ENCODE measurements at places on chromosomes 5 and 9.

DNA sequence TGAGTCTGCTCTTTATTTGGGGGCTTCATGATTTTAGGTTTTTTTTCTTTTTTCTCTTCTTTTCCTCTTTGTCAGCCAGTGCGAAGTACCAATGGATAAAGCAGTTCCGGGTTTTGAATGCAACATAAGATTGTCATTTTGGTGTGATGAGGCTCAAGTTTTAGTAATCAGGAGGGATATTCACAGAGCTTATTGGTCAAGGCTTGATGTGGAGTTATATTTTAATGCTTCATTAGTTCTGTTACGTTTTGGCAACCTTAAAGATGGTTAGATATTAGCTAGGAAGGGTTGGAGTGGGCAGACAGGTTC lies 1.4 kb downstream of the PIK3R1 start:
- DNase-seq, result peak; percentile 54

DNA sequence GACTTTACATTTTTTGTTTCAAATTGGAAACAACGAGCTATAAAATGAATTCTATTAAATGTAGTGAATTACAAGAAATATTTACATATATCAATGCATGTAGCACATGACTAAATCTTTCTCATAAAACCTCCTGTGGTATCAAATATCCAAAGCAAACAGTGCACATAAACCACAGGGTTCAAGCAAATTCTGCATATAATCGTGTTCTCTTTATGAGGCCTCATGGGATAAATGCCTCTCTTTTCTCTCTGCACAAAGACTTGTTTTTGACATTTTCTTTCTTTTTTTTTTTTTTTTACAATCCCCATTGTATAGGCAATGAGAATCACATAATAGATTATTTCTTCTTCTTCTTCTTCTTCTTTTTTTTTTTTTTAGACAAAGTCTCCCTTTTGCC lies 1117.2 kb upstream of the DMAC1 start:
- no peak for DNase-seq

DNA sequence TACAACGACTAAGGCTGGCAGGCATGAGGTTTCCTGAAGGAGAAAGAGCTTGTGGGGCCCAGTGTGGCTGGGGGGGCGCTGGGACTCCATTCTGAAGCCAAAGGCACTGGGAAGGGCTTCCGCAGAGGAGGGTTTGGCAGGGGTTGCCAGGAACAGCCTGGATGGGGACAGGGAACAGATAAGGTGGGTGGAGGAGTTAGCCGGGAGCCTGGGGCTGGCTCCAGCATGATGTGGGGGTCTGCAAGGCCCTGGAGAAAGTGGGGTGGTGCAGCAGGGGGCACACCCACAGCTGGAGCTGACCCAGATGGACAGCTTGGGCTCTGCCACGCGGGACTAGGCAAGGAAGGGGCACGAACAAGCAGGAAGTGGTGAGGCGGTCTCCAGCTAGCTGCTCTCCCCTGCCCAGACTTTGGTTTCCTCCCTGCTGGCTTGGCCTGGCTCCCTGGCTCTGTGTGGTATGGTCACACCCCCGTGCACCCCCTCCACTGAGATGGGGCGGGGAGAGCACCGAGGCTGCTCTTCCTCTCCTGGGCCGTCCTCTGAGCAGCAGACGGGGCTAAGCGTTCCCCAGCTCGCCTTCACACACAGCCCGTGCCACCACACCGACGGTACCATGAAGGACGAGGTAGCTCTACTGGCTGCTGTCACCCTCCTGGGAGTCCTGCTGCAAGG lies at the start of gene LTC4S:
Gene LTC4S (plus strand): TSS at position 519 of the 672 bp plus-strand sequence. CDS start 95 bp downstream, at position 614.
- DNase-seq, result peak; percentile 88

DNA sequence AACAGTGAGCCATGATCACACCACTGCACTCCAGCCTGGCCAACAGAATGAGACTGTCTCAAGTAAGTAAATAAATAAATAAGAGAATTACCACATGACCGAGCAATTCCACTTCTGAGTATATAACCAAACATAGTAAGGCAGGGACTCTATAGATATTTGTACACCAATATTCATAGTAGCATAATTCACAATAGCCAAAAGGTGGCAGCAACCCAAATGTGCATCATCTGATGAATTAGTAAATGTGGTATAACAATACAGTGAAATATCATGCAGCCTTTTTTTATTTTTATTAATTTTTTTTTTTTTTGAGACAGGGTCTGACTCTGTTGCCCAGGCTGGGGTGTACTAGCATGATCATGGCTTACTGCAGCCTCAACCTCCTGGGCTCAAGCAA lies 33.1 kb downstream of the ALDH7A1 start:
- no peak for DNase-seq

DNA sequence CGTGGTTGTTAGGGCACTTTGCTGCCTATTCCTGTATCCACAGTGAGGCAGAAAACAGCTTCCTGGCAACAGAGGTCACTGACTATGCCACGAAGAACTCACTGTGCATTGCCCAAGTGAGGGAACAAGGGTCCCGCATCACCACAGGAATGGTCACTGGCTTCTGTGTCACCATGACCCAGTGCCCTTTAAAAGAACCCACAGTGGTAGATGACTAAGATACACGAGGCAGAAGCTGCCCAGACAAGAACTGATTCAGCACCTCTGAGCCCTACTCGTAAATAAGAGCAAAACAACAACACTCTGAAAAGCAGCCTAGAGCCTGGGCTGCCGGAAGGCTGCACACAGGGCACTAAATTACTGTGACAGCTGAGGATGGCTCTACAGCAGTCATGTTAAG lies 236.6 kb upstream of the RASEF start:
- no peak for DNase-seq

DNA sequence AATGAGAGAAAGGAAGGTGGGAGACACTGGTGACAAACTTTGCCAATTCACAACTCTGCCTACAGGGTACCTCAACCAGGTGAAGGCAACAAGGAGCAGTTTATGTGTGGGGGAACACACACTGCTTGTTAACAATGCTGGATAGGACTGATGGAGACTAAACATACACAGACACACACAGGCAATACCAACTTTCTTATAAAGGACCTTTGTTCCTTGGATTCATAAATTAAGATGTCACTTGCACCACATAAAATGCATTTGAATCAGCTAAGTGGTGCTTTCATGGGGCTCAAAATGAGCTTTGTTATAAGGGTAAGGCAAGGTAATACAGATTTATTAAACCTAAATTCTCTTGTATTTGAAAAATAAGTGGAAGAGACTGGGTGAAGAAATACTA lies 4.0 kb downstream of the TSTD2 start:
- no peak for DNase-seq

DNA sequence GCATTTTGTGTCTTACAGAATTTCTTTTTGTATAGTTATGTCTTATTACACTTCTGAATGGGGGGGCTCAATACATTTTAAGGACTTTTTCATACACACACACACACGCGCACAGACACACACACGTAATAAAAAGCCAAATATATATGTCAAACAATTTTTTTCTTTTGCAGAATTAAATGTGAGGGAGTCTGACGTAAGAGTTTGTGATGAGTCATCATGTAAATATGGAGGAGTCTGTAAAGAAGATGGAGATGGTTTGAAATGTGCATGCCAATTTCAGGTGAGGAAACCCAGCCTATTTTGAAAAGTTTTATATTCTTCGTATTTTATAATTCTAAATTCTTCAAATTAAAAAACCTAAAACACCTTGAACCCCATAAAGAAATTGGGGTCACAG lies 25.6 kb downstream of the TMEFF1 start:
- no peak for DNase-seq

- DNase-seq, result no peak
These were observed 24.6 kb downstream of the ALG2 start for GRCh38 chr9:99197124-99197630.
